ENCODE measurements at places on chromosomes 6 and 20. TPM values are rescaled to one million over a fixed set of nuclear protein-coding genes. Genes with fewer than 3 reads are reported as not detected.
A peak's percentile ranks its signal among the peaks of the same experiment; 100 is the strongest.

DNA sequence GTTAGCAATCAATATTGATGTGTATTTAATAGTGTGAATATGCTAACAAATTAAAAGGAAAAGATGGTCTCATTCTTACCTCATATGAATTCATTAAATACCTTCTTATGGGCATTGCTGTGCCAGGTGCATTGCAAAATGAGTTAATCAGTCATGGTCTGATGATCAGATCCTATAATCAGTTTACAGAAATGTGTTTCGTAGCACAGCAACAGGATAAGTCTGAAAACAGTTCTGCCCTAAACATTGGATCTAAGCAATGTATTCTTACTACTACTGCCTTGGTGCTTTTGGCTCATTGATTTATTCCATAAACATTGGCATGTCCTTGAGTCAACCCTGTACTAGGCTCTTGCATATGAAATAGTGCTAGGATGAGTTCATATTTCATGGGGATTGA, 417.0 kb upstream of the JAG1 start:
- no peak for DNase-seq

C2 gene
- total RNA-seq, result 0.86 TPM

DNA sequence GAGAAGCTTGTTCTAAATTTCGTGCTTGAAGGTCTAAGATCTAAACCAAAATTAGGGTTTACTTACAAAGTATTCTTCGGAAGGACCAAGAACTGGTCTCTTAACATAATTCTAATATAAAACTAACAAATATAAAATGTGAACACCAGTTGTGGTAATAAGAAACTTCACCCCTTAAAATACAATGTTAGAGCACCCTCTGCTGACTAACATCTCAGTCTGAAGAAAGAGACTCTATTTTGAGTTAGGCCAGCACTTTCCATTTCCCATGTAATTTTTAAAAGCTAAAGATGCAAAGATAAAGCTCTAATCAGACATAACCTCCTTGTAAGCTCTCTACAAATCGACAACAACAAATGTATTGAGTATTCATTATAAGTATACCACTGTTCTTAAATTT, 24.6 kb downstream of the ATG5 start:
- peak; percentile 57 for DNase-seq

GRCh38 chr6:96631248-96631647, 68.3 kb downstream of the FHL5 start:
- no peak for DNase-seq

DNA sequence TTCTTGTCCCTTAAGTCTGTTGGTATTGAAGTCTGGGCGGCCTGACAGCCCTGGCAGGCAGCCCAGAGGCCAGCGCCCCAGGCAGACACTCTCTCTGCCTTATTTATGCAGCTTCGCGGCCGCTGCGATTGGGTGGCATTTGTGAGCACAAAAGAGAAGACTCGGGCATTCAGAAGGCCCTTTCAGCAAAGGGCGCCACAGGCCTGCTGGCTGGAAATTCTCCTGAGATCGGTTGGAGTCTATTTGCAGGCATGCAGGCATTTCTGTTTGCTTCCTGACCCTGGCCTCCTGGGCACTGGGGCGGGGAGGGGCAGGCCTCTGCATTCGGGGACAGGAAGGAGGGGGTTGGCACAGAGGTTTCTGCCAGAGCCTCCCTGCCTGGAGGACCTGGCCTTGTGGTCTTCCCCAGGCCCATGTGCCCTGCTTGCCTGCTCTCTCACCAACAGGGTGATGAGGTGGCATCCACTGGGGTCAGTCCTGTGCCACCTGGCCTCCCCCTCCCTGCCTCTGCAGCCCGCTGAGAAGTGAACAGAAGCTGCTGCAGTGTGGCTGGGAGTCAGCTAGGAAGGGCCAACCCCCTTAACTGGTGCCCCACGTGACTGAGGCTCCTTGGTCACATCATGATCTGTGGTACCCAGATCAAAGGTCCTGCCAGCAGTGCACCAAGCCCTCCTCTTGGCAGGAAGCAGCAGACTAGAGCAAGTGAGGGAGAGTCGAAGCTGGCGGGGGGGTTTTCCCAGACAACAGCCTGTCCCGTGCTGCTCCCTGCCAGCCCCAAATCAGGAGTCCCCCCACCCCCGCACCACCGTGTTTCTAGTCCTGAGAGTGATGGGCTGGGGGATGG, 16.6 kb upstream of the CCDC167 start:
- no peak for DNase-seq

- peak; percentile 52 for DNase-seq
These were observed 29.0 kb upstream of the DEK start for GRCh38 chr6:18293076-18293904.

All from LHCN-M2 (cell line).